ENCODE measurements at places on chromosomes 2 and 18.

- no peak for DNase-seq
These were observed 262.1 kb upstream of the ST6GAL2 start for GRCh38 chr2:107148055-107148454.

DNA sequence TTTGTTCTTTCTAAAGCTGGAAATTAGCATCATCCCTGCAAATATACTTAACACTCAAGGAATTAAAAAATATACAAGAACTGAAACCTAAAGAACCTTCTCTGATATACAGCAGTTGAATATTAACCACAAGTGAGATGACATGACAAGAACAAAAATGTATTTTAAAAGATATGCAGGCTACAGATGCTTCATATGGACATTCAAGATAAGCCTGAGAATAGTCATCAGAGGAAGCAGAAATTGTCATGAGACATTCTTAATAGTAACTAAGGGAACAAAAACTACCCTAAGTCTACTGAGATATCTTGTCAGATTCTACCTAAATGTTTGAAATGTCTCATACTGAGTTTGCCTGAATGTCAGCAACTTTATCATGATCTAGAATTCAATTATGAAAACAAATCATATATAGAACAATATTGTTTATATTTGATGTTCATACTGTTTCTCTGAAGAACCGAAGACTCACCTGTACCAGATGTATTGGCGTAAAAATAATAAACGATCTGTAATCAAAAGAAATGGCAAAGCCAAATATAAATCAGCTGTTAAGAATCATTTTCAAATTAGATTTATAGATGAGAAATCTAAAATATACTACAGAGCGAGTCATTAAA, 4.7 kb downstream of the NBAS start:
- no peak for DNase-seq

- DNase-seq = no peak
These were observed 15.0 kb upstream of the OTOF start for GRCh38 chr2:26492749-26493515.

GRCh38 chr2:241191081-241191480, 2.6 kb downstream of the ANO7 start:
- DNase-seq = no peak

DNA sequence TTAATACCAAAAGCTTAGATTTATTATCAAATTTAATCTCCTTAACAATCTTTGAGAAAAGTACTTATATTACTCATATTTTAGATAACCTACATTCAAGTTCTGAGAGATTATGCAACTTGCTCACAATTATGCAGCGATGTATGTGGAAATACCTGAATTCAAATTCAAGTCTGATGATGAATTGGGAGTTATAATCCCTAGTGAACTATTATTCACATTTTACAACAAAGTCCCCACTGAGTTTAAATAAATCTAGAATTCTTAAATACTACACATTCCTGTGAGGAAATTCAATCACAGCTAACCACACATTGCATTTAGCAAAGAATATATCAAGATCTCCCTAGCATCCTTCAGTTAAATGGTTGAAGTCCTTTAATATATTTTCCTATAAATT, 278.4 kb downstream of the NOL4 start:
- DNase-seq = no peak

GRCh38 chr2:127506510-127506909, 19.8 kb downstream of the IWS1 start:
- DNase-seq = no peak

DNA sequence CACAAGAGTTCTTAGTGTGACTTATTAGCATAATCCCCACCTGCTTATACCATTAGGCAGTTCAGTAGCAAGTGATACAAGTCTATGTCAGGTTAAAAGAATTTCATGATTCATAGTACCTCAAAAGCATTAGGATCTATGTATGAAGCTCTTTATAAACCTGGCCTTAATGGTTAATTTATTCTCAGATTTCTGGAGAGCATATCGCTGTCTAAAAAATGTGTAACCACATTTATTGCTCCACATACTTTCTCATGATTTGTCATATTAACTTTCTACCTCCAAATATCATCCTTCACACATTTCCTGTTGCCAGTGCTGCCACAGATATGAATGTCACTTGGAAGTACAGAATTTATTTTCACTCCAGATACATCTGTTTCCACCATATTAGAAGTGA, 332.8 kb upstream of the MAP2 start:
- DNase-seq = no peak

- DNase-seq = no peak
These were observed 258.6 kb upstream of the CRIM1 start for GRCh38 chr2:36097022-36097421.

GRCh38 chr2:48129293-48129950, 223.1 kb upstream of the FBXO11 start:
- no peak for DNase-seq

GRCh38 chr2:70133491-70134322, 46.4 kb downstream of the PCBP1 start:
- DNase-seq = no peak

- peak; percentile 33 for DNase-seq
These were observed 38.6 kb upstream of the TTN start for GRCh38 chr2:178845566-178846457.

GRCh38 chr2:186907897-186908296, 58.9 kb upstream of the ZSWIM2 start:
- no peak for DNase-seq

DNA sequence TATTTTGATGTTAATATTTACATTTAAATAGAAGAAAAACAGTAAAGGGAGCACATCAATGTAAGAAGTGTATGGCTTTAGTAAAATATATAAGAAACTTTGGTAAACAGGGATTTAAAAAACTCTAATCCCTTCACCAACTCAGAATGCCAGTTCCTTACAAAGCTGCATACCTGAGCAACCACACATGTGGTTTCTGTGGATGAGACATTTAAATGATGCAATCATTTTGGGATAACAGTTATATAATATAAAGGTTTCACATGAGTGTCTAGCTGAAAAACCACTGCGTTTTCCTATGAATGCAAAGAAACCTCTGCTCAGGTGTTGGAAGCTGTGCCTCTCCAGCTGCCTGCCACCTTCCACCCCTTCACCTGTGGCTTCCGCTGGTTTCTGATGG, 209.1 kb upstream of the REV1 start:
- no peak for DNase-seq

DNA sequence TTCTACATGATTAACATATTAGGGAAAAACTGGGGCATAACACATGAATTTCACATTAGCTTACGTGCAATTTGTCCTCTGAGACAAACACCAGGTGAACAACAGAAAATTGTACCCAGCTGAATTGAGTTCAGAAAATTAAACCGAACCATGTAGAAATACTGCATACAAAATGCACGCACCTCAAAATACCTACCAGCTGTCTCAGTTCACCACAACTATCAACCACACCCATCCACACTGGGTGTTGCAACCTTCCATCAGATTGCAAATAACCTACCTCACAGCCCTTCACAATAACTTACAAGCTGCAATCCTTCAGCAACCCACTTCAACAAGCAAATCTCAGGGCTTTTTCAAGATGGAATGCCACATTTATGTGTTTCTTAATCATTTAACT, 55.9 kb downstream of the UNC50 start:
- DNase-seq = no peak

DNA sequence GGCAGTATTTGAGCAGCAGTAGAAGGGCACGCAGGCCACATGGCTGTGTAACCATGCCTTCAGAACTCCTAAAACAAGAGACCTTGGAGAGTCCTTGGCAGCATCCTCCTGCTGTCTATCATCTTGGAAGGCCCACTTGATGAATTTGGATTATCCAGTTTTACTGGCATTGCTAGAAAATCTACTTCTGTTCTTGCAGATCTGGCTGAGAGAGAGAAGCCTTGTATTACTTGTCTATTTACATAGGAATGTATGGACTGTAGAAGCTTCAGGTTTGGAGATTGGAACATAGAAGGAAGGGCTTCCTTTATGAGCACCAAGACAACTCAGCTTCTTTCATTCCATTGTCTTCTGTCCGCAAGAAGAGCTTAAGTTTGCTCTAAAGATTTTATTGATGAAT, 16.1 kb upstream of the GPBAR1 start:
- no peak for DNase-seq

- no peak for DNase-seq
These were observed 54.0 kb upstream of the RNU4ATAC start for GRCh38 chr2:121476684-121477083.

DNA sequence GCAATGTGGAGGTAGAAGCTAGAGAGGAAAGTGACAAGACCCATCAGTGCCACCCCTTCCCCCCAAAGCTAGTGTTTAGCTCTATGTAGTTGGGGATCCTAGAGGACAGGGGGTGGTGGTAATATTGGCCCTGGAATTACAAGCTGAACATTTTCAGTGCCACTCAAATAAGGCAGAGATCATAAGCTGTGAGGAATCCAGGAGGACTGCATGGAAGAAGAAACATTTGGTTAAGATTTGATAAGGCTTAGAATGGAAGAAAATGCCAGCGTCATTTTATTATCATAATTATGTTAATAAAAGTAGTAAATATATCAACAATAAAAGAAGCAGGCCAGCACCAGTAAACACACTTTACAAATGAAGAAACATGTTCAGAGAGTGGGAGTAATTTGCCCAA, 33.7 kb downstream of the KCNK3 start:
- no peak for DNase-seq

DNA sequence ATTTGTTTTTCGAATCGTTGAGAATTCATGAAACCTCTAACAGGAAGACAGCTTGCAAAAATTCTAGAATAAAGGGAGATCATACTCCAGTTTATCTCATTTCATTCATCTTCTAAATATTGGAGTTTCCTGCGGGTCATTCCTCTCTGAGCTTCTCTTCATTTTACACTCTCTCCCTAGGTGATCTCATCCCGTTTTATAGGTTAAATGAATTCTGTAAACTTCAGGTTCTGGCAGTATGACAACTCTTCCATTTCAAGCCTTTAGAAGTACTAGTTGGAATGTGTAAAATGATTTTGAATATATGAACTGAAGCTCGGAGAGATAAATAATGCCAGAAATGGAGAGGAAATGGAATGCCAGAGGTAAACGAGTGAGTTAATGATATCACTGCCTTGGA, 312.4 kb downstream of the METTL4 start:
- DNase-seq = no peak

GRCh38 chr18:49616618-49617328, 54.9 kb downstream of the LIPG start:
- no peak for DNase-seq

- peak; percentile 30 for DNase-seq
These were observed 17.3 kb upstream of the GTF2A1L start for GRCh38 chr2:48600204-48600813.

DNA sequence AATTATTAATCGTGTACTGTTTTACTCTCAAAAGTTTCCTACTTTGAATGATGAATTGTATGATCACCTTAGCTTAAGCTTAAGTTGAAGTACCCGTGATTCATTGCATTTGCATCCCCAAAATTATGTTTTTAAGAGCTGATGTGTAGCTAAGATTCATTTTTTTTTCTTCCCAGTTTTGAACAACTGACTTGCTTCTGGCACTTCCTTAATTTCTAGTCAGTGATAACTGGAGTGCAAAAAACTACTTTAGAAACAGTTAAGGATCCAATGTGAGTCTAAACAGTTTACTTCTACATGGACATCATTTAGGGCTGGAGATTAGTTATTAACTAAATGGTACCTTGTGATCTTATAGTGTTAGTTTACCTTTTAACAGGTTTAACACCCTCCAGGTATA, 124.0 kb upstream of the CAVIN2 start:
- no peak for DNase-seq

GRCh38 chr2:15253247-15253646, 307.9 kb downstream of the NBAS start:
- DNase-seq = no peak

GRCh38 chr2:221097568-221097915, 474.6 kb downstream of the EPHA4 start:
- DNase-seq = peak; percentile 48

GRCh38 chr2:58700591-58700990, 459.5 kb upstream of the FANCL start:
- no peak for DNase-seq

- DNase-seq = no peak
These were observed 81.6 kb downstream of the MRO start for GRCh38 chr18:50738098-50738757.

DNA sequence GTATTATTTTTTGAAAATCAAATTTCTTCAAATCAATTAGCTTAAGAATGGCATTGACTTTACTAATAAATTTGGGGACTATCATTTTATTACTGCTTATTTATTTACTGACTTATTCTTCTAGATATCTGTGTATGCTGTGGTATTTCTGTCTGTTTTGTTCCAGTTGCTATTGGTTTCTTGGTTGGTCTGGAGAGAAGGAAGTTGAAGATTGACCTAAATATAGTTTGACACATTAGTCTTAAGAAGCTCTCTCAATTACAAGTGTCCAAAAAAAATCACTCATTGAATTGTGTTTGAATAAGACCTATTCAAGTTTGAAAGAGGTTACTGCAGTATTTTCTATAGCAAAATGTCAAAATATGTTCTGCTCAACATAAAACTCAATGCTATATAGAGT, 153.3 kb upstream of the KYNU start:
- no peak for DNase-seq
